ENCODE measurements at places on chromosomes 16 and 17. TPM values are rescaled to one million over a fixed set of nuclear protein-coding genes. Genes with fewer than 3 reads are reported as not detected.

DNA sequence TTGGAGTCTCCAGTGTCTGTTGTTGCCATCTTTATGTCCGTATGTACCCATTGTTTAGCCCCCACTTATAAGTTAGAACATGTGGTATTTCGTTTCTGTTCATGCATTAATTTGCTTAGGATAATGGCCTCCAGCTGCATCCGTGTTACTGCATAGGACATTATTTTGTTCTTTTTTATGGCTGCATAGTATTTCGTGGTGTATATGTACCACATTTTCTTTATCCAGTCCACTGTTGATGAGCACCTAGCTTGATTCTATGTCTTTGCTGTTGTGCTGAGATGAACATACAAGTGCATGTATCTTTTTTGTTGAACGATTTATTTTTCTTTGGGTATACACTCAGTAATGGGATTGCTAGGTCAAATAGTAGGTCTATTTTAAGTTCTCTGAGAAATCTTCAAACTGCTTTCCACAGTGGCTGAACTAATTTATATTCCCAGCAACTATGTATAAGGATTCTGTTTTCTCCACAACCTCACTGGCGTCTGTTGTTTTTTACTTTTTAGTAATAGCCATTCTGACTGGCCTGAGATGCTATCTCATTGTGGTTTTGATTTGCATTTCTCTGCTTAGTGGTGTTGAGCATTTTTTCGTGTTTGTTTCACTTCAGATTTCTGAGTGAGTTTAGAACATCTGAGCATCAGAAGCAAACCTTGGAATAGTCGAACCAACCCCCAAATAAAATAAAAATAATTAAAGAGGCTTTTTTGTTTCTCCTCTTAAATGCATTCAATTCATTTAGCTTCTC, 304.7 kb downstream of the ZFHX3 start:
- no peak for DNase-seq

GRCh38 chr17:17098551-17099179, 56.4 kb downstream of the MPRIP start:
- DNase-seq: no peak

DNA sequence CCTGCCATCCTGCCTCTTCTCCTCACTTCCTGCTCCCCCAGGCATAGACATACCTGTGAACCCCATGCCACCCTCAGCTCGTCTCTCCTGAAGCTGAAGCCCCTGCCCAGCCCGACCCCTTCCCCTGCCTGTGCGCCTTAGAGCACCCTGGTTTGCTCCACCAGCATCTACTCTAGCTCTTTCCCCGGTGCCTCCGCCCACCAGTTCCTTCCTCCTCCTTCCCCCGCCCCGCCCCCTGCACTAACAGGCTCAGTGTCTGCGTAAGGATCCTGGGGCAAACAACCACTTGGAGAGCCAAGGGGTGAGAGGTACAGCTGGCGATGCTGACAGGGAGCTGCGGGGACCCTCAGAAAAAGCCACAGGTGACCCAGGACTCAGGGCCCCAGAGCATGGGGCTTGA, 1.9 kb downstream of the GPR142 start:
- DNase-seq: no peak

DNA sequence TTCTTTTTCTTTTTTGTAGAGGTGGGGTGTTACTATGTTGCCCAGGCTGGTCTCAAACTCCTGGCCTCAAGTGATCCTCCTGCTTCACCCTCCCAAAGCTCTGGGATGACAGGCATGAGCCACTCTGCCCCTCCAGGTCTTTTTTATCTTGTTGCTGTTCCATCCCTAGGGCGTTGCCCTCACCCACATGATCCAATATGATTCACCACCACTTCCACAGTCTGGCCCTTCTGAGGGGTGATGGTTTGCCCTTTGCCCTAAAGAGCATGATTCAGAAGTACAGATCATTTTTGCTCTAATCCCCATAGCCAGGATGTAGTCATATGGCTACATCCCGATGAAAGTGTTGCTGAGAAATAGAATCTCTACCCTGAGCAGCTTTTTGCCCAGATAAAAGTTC, 18.8 kb downstream of the STX4 start:
- DNase-seq: peak; percentile 96

PPM1D gene
- total RNA-seq: 6.0 TPM
